ENCODE measurements at places on chromosomes 3 and 15.

DNA sequence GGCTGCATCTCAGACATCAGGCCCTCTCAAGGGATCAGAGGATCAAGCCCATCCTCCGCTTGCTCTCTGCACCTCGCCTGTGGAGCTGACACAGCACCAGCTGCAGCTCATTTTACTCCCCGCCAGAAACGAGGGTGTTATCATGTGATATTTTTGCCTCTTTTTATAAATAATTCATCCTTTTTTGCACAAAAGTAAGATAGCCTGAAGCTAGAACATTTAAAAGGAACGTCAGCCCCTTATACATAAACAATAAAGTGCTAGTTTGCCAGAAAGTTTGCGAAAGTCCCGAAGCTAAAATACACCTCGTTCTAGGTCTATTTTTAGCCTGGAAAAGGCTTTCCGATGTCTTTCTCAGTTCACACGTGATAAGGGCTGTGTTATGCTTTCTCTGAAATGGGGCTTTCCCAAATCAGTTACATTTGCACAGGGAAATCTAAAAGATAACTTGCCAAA, 9.6 kb upstream of the FAM174B start:
- peak; percentile 75 for DNase-seq

DNA sequence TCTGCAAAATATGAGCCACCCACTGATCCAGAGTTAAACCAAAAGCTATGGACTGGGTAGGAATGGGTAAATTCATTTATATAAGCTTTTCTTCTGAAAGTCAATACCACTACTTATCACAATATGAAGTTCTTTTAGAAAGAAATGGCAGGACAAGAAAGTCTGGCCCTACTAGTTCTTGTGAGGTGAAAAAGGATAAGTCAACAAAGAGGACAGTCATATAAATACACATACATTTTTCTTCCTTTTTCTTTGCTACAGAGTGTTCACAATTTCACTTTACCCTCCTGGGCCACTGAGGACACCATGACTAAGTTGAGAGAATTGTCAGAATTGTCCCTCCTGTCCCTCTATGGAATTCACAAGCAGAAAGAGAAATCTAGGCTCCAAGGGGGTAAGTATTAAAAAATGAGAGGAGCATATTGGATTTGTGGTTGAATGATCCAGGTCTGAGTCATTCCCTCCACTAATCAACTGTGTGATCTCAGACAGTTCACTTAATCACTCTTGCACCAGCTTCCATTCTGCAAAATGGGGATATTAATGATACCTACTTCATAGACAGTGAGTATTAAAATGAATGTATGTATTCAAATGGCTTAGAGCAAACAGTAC, 27.6 kb downstream of the ACP3 start:
- no peak for DNase-seq

DNA sequence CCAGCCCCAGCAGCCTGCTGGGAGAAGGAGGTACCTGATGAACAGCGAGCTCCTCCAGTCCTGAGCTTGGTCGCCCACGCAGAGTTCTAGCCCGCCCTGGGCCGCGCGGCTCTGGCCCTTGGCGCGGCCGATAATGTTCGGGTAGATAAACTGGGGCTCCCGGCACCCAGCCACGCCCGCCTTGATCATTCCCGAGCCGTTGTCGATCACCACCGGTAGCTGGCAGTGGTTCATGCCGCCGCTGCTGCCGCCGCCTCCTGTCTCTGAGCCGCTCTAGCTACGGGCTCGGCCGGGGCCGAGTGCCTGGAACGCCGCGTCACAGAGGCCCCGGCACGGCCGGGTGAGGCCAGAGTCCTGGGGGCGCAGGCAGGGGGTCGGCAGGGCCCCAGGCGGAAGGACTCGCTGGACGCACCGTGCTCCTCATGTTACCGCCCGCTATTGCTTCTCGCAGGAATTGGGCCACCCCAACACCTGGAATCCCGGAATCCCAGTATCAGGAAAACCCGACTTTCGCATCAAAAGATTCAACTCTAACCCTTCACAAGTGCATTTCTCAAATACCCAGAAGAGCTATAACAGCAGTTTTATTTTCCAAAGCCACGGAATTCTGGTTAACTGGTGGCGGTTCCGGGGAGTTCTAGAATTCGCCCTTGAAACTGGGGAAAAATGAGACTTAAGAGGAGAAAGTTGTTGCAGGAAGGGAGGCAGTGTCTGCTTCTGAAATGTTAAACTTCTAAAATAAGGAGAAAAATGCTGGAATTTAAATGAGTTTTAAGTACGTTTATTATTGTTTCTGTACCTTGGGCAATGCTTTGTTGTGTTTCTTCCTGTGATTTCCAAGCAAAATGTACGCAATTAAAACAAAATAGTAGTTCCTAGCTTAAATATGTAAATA, at the start of gene ACTRT3:
TSS of gene ACTRT3 (minus strand) at position 275 of the 895 bp plus-strand sequence. CDS start at position 234, 41 bp downstream.
- DNase-seq = peak; percentile 60

DNA sequence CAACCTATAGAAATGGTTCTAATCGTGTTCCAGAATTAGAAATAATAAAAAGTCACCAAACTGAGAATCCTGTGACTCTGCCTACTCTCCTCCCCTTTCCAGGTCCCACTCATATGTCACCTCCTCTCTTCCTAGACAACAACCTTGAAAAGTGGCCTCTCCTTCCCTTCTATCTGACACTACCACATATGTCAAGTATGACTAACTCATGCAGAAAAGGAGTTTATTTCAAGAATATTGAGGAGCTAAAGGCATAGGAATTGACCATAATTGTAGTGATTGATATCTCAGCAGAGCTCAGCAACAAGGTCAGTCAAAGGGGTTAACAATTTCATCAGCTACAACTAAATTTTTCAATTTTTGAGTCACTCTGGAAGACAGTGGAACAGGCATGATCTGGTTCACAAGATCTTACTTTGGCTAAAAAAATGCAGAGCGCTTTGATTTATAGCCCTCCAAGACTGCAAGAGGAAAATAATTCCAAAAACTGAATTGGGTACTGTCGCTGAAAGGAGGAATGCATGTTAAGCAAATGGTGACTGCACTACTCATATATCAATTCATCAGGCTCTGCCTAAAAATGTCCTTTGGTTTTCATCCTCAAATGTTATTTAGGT, 160.6 kb upstream of the ARHGEF26 start:
- DNase-seq = no peak

DNA sequence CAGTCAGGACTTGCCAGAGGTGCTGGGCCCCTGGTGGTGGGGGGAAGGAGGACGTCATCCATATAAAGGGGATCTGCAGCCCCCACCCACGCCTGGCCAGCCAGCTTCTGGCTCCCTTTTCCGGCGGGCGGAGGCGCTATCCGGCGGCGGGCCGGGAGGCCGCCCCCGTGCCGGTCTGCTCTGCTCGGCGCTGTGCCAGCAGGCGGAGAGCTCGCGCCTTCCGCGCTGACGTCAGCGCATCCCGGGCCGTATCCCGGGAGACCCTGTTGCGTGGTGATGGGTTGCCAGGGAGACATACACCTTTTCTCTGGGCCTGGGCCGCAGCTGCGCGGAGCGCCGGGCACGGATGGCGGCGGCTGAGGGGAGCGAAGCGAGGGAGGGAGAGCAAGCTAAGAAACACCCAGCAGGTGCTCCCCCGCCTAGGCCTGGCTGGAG, 1.1 kb downstream of the FAM131A start:
- DNase-seq = peak; percentile 96

DNA sequence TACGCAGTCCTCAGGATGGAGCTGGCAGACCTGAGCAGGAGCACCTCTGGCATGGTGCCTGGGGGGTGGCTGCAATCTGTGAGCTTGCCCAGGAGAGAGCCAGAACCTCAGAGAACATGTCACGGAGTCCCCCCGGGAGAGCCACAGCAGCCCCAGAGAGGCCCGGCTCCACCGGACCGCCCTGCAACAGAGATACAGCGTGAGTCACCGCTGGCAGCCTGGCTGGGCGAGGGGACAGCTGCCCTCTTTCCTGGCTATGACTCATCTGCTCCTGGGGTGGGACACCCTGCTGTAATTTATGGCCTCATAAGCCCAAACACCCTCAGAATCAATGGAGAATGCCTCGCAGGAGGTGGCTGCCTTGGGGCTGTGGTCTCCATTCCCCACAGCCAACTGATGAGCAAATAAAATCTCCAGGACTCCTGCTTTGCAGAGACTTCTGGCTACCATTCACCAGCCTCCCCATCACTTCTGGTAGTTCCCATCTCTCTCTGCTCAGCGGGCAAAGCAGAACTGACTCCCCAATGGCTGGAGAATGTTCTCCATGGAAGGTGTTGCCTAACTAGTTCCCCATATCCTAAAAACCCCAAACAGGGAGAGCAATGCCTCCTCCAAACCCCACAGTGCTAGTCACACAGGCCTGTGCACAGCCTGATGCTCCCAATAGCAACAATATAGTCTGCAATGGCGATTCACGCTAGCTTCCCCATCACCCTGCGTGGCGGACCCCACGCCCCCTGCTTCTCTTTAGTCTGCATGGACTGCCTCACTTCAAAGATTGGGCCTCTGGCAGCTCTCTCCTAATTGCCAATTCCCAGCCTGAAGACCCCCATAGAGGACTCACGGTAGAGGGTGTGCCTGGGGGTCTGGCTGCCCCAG, 21.6 kb downstream of the ACSBG1 start:
- no peak for DNase-seq

- no peak for DNase-seq
Observed at GRCh38 chr15:45106002-45106790, 7.8 kb downstream of the DUOX2 start.

GRCh38 chr15:73518876-73519733, 76.1 kb downstream of the REC114 start:
- no peak for DNase-seq

DNA sequence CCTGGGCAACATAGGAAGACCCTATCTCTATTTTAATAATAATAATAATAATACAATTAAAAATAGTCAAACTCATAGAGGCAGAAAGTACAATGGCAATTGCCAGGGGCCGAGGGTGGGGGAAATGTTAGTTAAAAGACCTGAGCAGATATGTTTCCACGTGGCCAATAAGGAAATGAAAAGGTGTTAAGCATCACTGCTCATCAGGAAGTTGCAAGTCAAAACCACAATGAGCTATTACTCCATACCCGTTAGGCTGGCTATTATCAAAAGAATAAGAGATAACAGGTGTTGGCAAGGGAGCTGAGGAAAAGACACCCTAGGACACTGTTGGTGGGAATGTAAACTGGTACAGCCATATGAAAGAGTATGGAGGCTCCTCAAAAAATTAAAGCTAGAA, 60.4 kb upstream of the PRSS50 start:
- no peak for DNase-seq

GRCh38 chr15:96354731-96355567, 24.4 kb downstream of the NR2F2 start:
- DNase-seq = peak; percentile 63

DNA sequence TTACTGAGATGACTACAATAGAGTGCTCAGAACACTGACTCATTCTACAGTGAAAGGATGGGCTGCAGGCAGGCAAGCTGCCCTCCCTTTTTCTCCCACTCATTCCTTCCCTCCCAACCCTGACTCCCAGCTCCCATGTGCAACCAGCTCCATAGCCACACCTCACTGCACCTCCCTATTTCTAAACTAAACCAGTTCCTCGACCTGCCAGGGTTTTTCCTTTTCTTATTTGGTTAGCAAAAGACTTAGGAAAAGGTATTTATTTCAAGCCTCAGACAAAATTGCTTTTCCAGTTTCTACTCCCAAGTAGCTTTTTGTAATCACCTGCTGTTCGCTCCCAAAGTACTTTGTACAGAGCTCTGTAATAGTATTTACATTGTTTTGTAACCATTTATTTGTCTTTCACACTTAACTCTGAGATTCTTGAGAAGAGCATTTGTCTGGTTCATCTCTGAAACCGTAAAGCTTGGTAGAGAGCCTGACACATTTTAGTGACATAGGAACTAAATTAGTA, 2.2 kb downstream of the AADAC start:
- DNase-seq = peak; percentile 30

GRCh38 chr3:50192689-50193141, 1.3 kb downstream of the GNAT1 start:
- DNase-seq = peak; percentile 83

- peak; percentile 84 for DNase-seq
Observed at GRCh38 chr15:68640791-68641331, 62.1 kb downstream of the CORO2B start.

- no peak for DNase-seq
Observed at GRCh38 chr15:85010386-85011159, 28.9 kb downstream of the PDE8A start.

- no peak for DNase-seq
Observed at GRCh38 chr3:157129803-157130466, 30.0 kb downstream of the CCNL1 start.

- no peak for DNase-seq
Observed at GRCh38 chr3:127014536-127015281, 31.8 kb downstream of the PLXNA1 start.

DNA sequence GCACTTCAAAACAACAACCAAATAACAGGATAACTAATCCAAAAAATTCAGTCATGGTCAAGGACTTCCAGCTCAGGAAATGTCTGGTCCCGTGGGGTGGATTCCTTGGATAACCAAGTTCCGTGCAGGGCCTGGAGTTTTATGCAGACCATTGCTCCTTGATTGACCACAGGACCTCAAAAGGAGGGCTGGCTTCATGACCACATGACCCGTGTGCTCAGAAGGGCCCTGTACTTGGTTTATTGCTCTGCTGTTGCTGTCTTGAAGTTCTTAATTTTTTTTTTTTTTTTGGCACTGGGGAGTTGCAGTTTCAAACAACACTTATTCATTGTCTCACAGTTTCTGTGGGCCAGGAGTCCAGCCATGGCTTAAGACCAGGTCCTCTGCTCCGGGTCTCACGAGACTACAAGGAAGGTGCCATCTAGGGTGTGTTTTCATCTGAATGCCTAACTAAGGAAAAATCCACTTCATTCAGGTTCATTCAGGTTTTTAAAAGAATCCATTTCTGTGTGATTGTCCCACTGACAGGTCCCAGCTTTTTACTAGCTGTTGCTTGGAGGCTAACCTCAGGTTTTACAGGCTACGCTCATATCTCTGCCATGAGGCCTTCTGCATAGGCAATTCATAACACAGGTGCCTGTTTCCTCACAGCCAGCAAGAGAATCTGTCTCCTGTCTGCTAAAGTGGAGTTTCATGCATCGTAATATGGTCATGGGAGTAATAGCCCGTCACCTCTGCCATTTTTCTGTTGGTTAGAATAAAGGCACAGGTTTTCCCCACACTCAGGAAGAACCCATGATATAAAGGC, 65.3 kb downstream of the FLNB start:
- DNase-seq = no peak

DNA sequence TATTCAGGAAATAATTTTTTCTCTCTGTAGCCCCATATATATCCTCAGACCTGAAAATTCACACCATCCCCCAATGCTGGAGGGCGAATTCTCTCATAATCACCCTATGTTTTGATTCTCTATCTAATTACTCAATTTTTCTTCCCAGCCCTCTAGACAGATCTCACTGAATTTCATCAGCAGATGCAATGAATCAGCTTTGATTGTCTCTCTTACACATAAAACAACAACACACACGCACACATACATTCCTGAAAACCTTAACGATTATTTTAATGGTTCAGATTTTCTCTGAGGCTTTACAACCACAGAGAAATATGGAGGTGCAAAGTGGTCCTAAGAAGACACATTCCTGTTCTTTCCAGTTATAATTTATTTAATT, 11.1 kb downstream of the RBMS3 start:
- DNase-seq = no peak

GRCh38 chr15:38539008-38539343, 25.6 kb downstream of the RASGRP1 start:
- DNase-seq = no peak
